ENCODE measurements at places on chromosomes 4 and X. TPM values are rescaled to one million over a fixed set of nuclear protein-coding genes. Genes with fewer than 3 reads are reported as not detected.

GRCh38 chr4:30722359-30723200, 2.4 kb downstream of the PCDH7 start:
- peak; percentile 49 for DNase-seq

DNA sequence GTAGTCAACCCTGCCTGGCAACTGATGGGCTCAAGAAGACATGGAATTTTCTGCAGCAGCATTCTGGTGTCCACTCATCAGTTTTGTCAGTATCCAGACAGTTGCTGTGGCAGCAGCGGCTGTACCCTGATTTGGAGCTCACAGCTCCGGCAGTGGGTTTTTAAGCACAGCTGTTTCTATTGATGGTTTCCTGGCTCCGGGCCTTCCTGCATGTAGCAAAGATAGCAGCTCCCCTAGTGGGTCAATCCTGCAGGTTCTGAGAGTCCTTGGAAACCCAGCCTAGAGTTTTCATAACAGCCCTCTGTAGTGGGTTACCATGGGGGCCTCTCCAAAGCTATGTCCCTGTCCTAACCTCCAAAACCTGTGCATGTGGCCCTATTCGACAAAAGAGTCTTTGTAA, 84.0 kb upstream of the ATP6AP2 start:
- DNase-seq, result no peak

- no peak for DNase-seq
These were observed 2.4 kb downstream of the DIPK2B start for GRCh38 chrX:45198301-45198700.

DNA sequence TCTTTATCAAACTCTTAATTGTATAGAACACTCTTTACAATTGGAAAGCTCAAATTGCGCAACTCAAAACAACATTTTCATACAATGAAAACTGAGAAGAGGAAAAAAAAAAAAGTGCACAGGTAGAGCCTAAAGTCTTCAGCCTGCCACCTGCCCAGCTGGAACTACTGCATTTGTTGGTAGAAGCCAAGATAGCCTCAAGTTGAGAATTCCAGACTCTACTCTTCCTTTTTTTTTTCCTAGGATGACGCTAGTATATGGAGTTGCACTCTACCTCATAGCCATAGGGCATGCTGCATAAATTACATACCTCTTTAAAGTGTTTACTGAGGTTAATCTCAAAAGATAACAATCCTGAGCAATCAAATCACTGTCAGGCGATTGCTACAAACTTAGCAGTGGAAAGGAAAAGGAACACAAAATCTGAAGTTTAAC, 13.6 kb downstream of the ABCG2 start:
- DNase-seq, result no peak

DNA sequence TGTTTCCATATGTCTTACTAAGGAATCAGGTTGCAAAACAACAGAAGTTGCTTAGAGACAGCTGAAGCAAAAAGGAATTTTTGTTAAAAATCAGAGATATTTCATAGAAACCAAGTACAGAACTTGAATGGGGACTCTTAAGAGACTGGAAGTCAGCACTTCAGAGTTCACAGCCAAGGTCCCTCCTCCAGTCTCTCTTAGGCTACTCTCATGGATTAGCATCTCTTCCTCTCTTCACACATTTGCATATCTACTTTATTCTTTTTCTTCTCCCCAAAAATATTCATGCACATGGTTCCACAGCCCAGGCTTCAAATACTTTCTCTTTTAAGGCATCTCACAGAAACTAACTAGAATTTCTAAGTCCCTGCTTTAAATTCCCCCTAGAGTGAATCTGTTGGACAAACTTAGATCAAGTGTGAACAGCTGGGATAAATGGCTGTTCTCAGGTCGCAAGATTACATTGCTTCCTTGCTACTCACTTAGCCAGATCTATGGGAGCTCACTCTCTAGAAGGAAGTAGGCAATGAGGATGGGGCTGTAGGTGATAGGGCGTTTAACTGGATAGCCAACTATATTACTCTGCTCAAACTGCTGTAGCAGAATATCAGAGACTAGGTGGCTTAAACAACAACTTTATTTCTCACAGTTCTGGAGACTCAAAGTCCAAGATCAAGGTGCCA, 73.7 kb upstream of the GALNT7 start:
- DNase-seq, result peak; percentile 50

DNA sequence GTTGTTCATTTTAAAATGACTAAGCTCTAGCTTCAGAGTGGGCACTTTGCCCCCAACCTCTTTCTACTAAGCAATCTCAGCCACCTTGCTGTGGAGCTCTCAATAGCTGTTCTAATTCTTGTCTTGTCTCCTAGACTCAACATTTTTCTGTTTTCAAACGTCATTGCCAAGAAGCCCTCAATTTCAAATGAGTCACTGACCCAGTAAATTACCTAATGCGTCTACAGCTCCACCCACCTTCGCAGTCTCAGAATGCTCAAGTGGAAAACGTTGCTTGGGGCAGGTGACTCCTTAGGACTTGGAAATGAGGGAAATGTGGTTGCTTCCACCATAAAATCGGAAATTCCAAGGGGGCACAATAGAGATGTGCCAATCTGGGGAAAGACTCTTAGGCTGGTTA, 59.0 kb downstream of the ING2 start:
- DNase-seq, result no peak

GRCh38 chrX:109440475-109440874, 41.4 kb downstream of the GUCY2F start:
- DNase-seq, result no peak

TREX2 gene
- 0.63 TPM for total RNA-seq

UPF3B gene
- 7.2 TPM for total RNA-seq

LNX1 gene
- total RNA-seq, result 8.2 TPM

NEXMIF gene
- 1.0 TPM for total RNA-seq

SCML2 gene
- total RNA-seq, result 4.2 TPM

CCKAR gene
- not detected for total RNA-seq
